ENCODE measurements at places on chromosomes 3 and 15.

- no peak for DNase-seq
Measured at GRCh38 chr3:140568842-140569520, 108.9 kb upstream of the TRIM42 start.

DNA sequence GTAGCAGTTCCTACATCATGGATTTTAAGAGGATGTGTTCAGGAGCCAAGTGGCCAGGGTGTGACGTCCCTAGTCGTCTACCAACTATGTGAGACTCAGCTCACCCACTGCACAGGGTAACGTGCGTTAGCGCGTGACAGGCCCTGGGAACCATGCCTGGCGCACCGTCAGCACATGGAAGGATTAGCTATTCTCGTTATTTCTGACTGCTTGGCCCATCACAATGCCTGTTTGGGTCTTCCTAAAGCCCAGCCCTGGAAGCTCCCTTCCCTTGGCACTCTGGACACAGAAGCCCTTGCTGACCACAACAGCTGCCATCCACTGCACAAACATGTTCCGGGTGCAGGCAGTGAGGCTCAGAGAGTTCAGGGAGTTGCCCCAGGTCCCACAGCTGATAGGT lies 91.0 kb upstream of the RPL32 start:
- no peak for DNase-seq

- DNase-seq: no peak
Measured at GRCh38 chr3:40340541-40341170, 31.1 kb downstream of the EIF1B start.

GRCh38 chr15:73366766-73367623 lies 1.8 kb downstream of the HCN4 start:
- no peak for DNase-seq

GRCh38 chr3:76668653-76669052 lies 371.2 kb upstream of the ROBO2 start:
- no peak for DNase-seq

GRCh38 chr15:52689562-52689961 lies 10.4 kb upstream of the ATOSA start:
- no peak for DNase-seq

DNA sequence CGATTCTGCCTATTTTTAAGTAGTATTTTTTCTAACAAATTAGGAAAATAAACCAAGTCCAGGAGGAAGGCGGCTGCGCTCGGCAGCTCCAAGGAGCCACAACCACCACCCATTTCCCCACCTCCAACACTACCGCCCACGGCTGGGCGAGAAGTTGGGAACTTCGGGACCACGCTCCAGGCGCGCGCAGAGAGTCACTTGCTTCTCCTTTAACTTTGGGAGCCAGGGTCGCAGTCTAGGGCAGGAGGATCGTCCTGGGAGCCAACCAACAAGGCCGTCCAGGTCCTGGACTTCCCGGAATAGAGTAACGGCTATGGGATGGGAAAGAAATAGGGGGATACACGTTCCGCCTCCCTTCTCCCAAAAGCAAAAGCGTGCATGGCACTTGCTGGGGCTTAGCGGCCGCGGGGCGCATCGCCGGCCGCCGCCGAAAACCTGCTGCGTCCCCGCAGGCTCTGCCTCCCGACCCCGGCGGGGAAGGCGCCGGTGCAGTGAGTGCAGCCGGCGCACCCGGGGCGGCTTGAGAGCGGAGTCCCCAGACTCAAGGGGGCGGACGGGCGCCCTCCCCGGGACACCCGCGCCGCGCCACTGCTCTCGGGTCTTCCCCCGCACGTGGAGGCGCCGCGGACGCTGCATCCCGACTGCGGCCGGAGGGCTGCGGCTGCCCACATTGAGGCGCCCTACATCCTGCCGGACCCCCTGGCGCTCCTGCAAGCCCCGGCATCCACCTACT lies 699 bp downstream of the MEGF11 start:
- DNase-seq: peak; percentile 41

DNA sequence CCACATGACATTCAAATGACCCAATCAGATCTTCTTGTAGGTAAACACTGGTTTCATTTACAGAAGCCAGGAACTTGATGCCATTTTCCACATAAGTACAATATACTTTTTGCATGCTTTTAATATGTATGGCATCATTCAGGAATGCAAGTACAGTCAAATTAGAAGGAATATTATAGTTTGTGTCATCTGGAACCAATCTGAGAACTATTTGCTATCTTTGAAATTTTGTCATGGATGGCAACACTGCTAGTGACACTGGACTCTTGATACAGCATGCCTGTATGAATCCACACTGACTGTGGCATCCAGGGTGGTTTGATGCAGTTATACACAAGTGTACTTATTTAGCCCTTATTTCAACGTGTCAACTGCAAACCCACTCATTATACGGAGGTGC lies 141.6 kb downstream of the EBLN2 start:
- DNase-seq: peak; percentile 17

- DNase-seq: peak; percentile 85
Measured at GRCh38 chr15:95557226-95558046, 773.1 kb upstream of the NR2F2 start.

DNA sequence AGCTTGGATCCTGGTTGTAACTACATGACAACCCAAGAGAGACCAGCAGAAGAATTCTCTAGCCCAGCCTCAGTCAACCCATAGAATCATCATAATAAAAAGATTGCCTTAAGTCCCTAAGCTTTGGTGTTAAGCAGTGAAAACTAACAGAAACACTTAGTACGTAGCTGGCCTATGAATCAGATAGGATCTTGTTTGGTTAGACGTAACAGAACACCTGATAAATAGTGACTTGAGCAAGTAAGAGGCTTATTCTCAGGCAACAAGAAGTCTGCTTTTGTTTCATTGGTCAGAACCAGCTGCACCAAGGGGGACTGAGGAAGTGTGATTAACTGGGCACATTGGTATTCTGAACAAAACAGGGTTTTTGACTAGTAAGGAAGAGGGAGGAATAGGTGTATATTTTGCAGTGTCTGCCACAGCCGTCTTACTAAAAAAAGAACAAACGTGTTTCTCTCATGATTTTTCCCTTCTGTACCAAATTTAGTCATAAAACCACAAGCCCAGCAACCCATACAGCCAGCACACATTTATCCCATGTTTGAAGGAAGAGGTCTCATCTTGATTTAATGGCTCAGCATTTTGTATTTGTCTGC lies 53.3 kb upstream of the GLCE start:
- no peak for DNase-seq

DNA sequence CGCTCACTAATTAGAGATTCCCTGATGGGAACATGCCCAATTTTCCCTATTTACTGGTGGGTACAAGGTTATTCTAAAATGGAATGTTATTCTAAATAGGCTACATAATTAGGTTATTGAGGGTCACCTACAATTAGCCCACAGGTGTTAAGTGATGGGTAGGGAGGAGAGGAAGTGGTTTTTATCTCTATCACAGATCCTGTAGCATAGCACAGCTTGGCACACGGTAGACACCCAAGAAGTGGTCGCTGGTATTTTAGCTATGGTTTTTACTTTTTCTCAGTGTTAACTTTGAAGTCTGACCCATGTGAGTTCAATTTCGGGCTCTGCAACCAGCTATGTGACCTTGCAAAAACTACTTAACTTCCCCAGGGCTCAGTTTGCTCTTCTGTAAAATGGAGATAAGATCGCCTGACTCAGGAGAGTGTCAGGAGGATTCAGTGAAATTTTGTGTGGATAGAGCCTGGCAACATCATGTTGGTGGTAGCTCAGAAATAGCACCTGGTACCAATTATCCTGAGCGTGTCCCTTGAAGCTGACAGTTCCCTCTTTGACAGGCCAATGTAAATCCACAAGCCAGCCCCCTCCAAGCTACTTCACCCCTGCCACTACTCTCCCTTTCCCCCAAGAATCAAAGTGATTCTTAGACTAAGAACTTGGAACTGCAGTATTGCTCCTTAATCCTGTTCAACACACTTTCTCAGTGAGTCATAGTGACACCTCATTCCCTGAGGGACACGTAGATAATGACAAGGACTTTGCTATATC lies 8.7 kb upstream of the LMCD1 start:
- DNase-seq: no peak

DNA sequence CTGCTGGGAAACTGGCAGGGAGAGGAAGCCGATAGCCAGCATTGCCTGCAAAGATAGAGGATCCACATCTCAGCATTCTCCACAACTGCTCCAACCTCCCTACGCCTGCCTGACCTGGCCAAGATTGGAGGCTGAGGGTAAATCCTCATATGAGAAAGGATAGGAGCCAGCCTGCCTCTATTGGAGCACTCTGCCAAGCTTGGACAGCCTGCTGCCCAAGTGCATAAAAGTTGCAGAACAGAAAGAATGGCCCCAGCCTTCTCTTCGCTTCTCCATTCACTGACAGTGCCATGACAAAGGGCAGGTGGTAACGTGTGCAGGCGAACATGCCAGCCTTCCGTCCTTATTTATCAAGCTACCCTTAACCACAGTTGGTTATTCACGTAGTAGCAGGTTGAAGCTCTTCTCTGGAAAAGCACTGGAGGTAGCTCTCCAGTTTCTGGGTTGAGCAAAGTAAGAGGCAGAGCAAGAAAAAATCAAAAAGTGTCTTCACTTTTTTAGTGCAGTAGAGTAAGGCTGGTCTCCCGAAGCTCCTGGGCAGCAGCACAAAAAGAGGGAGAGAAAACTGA lies 4.3 kb downstream of the BMF start:
- no peak for DNase-seq

GRCh38 chr3:125156456-125156855 lies 56.1 kb downstream of the SLC12A8 start:
- no peak for DNase-seq

DNA sequence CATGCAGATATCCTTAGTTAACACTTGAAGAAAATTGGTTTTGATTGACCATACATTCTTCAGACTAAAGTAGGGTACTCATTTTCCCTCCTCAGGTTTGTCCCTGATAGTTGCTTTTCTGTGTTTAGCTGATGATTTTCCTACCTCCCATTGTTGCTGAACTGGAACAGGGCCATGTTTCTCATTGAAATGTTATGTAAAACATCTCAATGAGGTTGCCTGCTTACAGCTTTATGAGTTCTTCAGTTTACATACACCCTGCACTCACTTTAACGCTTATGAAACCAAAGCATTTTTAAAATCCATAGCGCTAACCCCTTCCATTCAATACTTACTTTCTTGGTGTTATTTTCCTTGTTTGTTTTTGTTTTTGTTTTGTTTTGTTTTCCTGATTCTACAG lies 61.9 kb downstream of the HMG20A start:
- DNase-seq: peak; percentile 65

GRCh38 chr15:101439920-101440319 lies 49.6 kb downstream of the PCSK6 start:
- DNase-seq: peak; percentile 87

DNA sequence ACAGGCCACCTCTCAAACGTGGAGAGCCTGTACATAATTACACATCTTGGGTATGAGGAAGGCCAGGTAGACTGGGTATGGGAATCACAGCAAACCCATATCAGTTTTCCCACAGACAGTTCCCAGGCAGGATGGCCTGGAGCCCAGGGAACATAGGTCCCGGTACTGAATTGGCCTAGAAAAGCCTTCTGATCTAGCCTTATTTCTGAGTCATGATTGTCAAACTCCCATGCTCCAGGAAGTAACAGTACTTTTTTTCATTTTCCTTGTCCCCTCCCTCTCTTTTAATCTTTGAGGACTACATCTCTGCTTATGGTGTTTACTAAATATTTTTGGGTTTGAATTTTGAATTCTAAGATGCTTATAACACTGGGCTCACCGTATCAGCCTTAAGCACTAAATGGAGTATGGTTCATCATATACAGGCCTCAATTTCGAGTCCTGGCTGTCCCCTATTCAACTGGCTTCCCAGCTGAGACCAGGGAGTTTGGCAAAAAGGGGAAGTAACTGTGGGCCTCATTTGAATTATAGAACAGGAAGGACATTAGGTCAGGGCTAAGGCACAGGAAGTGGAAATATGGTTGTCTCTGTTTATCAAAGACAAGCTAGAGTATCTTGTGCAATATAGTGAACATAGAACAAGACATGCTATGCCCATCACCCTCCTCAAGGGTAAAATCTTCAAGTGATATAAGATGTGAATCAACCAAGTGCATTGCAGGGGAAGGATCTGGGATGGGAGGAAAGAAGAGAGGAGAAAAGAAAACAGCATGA lies 494.6 kb downstream of the NTRK3 start:
- DNase-seq: no peak

DNA sequence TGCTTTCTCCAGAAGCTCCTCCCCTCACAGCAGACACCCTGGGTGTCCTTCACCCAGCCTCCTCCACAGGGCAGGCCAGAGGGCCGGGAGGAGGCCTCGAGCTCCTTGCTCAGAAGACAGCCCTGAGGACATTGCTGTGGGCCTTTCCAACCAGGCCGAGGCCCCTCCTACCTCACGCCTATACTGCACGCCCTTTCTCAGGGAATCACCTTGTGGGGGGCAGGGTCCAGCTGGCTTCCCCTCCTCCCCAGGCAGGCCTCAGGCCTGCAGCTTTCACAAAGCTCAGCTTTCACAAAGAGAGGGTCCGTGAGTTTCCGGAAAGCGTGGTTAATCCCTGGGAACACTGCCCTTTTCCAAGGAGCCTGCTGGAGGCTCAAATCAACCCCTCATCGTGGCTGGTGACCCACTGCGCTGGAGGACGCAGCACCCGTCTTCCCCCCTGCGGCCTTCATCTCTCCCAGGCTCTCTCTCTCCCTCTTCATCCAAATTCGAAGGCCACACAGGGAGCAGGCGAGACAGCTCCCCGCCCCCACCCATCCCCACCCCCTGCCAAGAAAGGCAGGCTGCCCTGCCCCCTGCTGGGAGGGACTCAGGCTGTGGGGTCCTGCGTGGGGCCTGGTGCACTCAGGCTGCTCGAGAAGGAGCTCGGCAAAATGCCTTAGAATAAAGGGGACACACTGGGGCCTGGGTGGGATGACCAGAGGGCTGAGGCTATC lies 79.4 kb downstream of the OCA2 start:
- DNase-seq: no peak

DNA sequence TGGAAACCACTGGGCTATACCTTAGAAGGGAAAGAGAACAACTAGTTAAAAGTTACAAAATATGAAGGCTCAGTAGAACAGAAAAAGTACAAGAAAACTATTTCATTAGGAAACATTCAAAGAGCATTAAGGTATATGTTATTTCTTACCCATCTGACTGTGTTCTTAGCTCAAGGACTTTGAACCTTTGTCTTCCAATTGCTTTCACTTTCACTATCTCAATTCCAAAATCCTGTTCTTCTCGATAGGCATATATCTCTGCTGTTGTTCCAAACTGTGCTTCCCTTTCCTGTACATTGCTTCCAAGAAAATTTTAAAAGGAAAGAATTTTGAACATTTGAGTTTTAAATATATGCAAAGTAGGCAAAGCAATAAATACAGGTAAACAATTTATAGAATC lies 6.9 kb downstream of the CRBN start:
- no peak for DNase-seq

DNA sequence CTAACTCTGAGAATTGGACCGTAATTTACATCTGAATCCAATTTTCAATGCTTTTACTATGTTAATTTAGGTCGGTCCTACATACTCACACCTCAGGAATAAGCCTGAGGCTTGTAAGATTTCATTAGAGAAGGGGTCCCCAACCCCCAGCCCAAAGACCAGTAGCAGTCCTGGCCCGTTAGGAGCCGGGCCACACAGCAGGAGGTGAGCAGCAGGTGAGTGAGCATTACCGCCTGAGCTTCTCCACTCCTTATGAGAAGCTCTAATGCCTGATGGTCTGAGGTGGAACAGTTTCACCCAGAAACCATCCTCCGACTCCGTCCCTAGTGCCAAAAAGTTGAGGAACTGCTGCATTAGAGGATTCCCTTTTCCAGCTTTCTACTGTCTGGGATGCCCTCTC lies 757.3 kb downstream of the SI start:
- DNase-seq: no peak

GRCh38 chr15:65782096-65782495 lies 10.0 kb downstream of the DENND4A start:
- DNase-seq: no peak
